Activated CD8-positive, alpha-beta memory T cell treated with anti-CD3 and anti-CD28 coated beads for 4 hours (primary cell): ENCODE measurements at places on chromosomes 6 and 20.

- no peak for DNase-seq
Measured at GRCh38 chr20:33781945-33782344, 29.2 kb upstream of the CHMP4B start.

DNA sequence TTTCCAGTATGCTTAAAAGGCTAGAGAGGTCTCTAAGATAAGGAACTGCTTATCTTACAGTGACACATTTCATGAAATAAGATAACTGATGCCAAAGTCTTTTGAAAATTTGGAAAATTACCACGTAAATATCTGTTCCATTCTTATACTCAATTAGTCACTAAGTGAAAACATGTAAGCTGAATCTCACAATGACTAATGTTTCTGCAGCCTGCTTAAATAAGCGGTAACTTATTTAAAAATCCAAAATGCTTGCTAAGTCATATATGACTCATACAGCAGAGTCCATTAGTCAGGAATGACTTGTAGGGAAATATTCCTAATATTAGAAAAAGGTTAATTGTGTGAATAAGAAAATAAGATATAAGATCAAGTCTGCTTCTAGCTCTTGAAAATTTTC, 27.8 kb upstream of the LGSN start:
- DNase-seq, result no peak

DNA sequence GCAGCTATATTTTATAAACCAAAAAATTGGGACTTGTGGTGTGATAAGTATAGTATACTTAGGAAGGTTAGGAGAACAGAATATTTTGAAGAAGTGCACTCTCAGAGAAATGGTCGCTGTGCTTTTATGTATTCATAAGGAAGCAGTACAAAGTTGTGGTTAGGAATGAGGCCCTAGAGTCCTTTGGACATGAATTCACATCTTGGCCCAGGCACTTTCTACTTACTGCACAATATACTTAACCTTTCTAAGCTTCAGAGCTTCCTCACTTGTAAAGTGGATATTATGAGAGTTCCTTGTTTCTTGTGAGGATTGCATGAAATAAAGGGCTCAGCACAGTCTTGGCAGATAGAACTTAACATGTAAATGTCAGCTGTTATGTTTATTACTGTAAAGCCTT, 21.0 kb upstream of the SERINC3 start:
- DNase-seq, result no peak

DNA sequence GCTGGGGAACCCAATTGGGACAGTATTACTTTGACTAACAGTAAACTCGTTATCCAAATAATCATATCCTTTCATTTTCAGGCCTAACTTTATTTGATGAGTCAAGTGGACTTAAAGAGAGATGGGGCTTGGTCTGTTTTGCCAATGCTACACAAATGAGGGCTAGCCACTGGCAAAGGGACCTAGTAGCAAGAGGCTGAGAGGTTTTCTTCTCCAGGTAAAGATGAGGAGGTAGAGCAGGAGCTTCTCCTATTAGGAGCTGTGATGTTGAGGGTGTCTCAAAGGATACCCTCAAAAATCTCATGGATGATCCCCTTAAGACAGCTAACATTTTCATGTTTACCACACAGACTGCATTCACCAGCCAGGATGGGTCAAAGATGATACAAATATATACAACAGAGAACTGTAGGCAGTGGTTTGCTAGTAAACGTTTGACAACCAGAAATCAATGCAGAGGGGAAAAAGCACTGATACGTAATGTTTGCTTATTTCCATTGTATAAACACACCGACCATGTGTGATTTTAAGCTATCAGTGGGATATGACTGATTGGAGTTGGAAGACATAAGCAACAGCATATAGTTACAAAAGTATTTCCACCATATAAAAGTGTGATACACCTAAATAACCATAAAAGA, 153.3 kb downstream of the IBTK start:
- no peak for DNase-seq

- DNase-seq, result no peak
Measured at GRCh38 chr20:32626859-32627636, 41.9 kb upstream of the NOL4L start.

DNA sequence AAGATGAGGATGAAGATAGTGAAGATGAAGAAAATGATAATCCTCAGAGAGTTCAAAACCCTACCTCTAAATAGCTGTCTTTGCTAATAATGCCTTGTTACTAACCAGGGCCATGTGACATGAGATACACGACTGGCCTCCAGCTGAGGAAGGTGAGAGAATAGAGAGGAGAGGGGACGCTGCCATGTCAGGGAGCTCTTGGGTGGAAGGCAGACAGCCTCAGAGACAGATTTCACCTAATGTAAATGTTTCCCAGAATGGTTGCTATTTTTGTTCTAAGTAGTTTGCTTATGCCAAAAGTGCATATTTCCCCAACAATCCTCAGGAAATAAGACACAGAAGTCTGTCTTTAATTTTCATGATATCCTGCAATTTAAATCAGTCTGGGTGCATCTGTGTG, 138.4 kb downstream of the ELOVL4 start:
- no peak for DNase-seq

- DNase-seq, result no peak
Measured at GRCh38 chr6:140779341-140779740, 1353.4 kb upstream of the GJE1 start.

DNA sequence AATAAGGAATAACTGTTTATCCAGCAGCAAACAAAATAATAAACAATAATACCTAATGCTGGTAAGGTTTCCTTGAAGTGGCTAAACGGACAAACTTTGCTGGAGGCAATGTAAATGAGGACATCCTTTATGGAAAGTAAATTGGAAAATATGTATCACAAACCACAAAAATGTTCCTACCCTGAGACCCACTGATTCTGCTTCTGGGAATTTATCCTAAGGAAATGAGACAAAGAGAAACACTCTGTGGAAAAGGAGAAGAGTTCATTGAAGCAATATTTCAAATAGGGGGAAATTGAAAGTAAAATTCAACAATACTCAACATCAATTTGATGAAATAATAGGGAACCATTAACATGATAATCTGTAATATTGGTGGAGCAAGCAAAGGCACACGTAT, 37.9 kb downstream of the MAFB start:
- no peak for DNase-seq

DNA sequence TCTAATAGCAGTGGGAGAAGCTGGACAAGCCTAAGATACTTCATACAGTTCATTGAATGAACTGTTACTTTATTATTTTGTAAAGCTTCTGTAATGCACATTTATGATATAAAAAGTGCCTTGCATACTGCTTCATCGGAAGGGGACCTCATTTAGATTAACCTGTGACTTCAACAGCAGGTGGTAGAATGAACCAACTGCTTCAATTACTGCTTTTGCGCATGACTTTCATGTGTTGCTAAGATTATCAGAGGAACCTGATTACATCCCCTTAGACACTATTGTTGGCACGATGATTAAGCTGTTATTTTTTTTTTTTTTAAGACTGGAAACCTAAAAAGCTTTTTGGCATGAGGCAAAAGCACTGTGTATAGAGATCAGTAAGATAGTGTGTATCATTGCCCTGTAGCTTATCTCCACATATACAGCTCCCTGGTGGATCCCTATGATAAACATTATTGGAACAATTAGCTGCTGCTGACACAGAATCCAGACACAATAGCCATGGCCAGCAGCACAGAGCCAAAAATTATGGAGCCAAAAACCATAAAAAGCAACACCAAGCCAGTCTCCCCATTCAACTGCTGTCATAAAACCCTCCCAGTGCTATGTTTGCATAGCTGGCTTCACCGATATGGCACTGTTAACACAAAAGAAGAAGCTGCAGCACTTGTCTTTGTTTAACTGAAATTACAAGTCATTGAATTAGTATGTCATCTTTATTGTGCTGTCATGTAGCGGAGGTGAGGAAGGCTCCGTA, 731.6 kb upstream of the MMS22L start:
- no peak for DNase-seq

- DNase-seq, result no peak
Measured at GRCh38 chr6:57303931-57304681, 13.3 kb upstream of the PRIM2 start.

DNA sequence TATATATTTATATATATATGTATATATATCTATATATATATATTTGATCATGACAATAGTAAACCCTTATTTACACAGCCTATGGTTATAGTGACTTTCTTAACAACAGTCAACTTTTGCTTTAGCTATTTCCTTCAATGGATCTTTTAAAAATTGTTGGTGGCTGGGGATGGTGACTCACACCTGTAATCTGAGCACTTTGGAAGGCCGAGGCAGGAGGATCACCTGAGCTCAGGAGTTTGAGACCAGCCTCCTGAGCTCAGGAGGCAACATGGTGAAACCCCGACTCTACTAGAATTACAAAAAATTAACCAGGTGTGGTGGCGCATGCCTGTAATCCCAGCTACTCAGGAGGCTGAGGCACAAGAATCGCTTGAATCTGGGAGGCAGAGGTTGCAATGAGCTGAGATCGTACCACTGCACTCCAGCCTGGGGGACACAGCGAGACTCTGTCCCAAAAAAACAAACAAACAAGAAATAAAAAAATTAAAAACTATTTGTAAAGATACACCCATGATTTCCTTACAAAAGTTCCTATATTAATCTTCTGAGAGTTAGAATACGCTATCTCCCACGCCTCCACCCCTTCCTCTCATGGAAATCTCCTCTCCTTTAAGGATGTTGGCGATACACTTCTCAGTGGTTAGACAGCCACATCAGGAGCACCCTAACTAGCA, 29.2 kb upstream of the CNKSR3 start:
- DNase-seq, result no peak

- no peak for DNase-seq
Measured at GRCh38 chr20:60211618-60212463, 253.6 kb downstream of the CDH26 start.

GRCh38 chr20:25280051-25280573, 32.2 kb downstream of the PYGB start:
- DNase-seq, result no peak
